ENCODE measurements at places on chromosomes 4 and X.

DNA sequence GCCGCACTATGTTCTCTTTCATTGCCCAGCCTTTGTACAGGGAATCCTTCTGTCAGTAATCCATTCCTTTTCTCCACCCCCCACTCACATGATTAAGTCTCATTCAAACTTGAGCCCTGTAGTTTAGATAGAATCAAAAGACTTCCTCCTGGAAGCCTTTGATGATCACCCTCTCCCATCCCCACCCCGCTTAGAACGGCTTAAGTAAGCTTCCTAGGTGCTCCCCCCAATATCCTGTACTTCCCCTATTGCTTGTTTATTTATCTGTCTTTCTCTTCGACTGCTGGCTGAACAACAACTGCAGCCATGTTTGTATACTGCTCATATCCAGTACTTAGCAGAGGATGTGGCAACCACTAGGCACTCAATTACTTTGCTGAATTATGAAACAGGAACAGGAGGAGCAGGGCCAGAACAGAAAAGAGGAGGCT, 38.5 kb upstream of the GPC3 start:
- no peak for DNase-seq

GRCh38 chr4:69057620-69058409, 38.5 kb upstream of the UGT2B7 start:
- DNase-seq: no peak

DNA sequence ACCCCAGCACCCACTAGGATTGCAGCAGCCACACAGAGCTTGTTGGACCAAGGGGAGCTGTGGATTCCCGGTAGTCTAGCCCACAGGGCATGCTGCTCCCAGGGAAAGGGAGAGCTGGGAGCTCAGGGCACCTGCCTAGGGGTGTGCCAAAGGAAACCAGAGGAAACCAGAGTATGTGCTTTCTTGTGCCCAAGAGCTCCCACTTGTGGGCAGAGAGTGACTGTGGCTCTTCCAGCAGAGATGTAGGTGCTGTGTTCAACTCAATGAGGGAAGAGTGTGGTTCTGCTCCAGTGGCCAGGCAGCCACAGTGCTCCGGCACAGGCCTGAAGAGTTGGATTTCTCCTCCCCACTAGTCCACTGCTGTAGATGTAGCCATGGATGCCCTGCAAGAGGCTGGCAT, 1050.0 kb upstream of the INTU start:
- no peak for DNase-seq

GRCh38 chrX:19839770-19840254, 47.6 kb downstream of the SH3KBP1 start:
- no peak for DNase-seq

- peak; percentile 80 for DNase-seq
These were observed at the start of gene OCRL for GRCh38 chrX:129540068-129540653. TSS of gene OCRL (plus strand) at chrX:129540259. CDS start at chrX:129540440, 181 bp downstream.

DNA sequence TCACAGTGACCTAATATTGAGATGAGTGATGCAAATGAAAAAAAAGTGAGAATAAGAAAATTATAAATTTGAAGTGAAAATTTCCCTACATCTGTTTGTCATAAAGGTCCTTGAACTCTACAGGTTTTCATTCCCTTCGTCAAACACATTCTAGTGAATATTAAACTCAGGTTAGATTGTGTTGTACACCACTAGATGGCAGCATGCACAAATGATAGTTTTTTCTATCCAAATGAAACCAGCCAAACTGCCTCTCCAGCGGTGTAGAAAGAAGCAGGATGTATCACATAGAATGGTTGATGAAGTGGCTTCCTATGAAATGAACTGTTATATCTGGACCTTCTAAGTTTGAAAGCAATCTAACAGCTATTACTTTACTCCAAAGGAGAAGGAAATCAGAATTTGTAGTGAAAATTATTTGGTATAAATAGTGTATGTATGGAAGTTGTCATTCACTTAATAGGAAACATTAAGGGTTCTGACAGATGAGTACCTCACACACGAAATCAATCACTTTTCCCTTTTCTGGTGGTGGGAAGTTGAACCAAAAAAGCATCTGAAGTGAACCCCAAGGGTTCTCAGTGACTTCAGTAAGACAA, 382.7 kb downstream of the UNC5C start:
- DNase-seq: no peak

DNA sequence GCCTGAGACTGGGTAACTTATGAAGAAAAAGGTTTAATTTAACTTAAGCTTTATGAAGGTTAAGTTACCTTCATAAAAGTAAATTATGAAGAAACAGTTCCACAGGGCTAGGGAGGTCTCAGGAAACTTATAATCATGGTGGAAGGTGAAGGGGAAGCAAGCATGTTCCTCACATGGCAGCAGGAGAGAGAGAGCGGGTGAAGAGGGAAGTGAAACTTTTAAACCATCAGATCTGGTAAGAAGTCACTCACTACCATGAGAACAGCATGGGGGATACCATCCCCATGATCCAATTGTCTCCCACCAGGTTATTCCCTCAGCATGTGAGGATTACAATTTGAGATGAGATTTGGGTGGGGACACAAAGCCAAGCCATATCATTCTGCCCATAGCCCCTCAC, 944.7 kb upstream of the NDST4 start:
- no peak for DNase-seq

- DNase-seq: no peak
These were observed 7.5 kb downstream of the AMER1 start for GRCh38 chrX:64198036-64198435.

DNA sequence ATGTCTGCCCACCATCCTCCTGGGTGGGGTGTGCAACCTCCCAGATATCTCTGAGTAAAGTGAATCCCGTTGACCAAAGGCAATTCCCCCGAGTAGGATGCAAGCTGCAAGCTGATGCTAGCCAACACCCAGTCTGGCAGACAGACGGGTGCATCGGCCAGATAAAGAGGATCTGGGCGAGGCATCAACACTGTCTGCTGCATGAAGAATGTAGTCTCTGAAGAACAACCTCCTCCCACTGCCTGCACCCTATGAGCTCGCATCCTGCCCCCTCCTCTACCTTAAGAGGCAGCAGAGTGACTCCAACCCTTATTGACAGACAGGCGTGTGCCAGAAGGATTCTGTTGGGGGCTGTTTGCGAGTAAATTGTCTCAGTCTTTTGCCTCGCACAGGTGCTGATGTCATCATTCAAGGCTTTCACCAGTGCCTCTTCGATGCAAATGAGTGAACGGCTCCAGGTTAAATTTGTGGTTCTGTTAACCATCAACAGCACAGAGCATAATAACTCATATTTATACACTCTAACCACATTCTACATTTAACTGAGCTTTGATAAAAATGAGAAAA, 546.9 kb downstream of the BCOR start:
- no peak for DNase-seq

Measured in sciatic nerve (tissue), 2 donors.